Left lobe of liver (tissue), 2 donors: ENCODE measurements at places on chromosomes 7 and 10. TPM values are rescaled to one million over a fixed set of nuclear protein-coding genes. Genes with fewer than 3 reads are reported as not detected.
A peak's percentile ranks its signal among the peaks of the same experiment; 100 is the strongest.

DNA sequence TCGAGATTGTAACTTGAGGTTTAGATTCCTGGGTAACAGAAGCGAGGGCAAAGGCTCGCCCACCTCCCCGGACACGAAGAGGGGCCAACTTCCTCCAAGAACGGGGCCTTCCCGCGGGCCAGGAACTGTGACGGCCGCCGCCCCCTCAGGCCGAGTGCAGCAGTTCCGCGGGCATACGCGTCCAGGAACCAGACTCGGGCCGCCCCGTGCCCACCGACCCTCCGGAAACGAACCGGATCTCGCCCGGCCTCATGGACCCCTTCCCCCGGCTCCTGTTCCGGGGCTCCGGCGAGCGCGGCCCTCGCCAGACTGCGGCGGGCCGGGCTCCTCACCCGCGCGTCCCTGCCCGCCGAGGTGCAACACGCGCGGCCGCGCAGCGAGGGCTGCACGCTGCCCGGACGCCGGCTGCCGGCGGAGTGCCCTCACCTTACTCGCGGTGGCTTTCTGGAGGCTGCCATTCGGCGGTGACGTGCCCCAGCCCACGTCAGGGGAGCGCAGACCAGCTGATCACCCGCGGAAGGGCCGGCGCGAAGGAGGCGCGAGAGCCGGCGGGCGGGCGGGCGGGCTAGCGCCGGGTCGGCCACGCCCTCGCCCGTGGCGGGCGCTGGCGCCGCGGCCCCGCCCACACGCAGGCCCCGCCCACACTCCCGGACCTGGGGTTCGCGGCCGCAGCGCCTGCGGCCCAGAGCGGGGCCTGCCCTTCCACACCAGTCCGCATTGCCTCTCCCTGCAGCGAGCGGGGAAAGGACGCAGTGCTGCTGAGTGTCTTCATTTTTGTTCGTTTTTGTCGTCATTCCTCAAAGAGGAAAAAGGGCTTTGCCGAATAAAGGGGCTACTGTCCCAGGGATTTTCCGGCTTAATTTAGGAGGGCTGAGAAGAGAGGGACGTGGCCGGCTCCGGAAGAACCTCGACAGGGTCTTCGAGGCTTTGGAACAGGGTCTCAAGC, at the start of gene XPNPEP1:
XPNPEP1 (minus strand) TSS at position 536 of the 946 bp plus-strand sequence; CDS start at position 458, 78 bp downstream.
- peak; percentile 91 for DNase-seq

GRCh38 chr7:134040988-134041387, 86.2 kb upstream of the LRGUK start:
- no peak for DNase-seq

- DNase-seq = no peak
Observed at GRCh38 chr10:13922586-13922985, 335.8 kb downstream of the PRPF18 start.

DNA sequence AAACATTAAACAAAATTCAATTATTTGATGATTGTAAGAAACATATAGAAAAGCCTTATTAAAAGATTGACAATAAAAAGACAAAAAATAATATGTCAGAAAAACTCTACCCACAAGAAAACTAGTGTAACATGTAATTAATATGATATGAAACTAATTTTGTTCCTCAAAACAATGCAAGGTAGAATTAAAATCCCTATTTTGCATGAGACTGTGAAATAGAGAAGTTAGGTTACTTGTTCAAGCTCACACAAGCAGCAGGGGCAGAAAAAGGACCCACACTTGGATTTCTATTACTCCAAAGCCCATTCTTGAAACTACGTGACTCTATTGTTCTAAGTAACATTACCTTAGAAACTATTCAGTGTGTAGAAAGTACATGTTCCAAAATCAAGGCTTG, 96.4 kb downstream of the KCNMA1 start:
- DNase-seq = no peak

DNA sequence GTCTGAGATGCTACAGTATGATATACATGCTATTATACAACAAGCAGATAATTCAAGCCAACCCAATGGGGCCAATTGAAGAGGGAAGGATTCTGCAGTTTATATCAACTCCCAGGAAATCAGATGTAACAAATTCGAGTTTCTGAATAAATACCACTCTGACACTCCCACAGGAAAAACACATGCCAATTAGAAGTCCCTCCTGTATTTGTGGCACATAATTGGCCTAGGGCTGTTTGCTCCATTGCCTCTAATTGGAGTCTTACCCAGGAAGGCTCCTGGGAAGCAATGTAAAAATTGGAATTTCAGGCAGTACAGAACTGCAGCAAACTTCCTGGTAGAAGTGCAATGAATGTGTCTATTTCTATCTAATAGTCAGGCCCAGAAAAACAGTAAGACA, 4.7 kb downstream of the PPA1 start:
- DNase-seq = no peak

DNA sequence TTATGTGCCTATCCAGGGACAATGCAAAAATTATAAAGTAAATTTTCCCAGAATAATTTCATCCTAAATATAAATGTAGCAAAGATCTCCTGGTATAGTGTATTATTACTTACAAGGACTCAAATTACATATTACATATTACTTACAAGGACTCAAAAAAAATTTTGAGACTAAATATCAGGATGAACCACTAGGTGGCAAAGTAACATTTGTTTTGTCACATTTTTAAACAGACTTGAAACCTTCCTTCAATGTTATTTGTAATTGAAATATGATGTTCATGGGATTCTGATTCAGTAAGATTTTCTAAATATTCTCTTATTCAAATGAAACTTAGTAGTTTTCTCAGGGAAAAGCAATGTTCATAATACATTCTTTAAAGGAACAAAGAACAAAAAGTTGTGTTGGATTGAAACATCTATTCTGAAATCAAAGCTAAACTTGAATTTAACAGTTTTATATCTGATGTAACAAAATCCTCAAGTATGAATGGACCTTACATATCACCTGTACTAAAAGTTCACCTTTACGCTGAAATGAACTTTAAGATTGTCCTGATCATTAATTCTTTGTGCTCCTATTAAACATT, 74.3 kb upstream of the GNAI1 start:
- no peak for DNase-seq

GRCh38 chr10:3668966-3669330, 116.1 kb downstream of the KLF6 start:
- no peak for DNase-seq

- no peak for DNase-seq
Observed at GRCh38 chr10:69801434-69802315, at the start of gene COL13A1. Gene COL13A1, plus strand, starts transcription at chr10:69801906. Its CDS starts 518 bp downstream, at chr10:69802424.

DNA sequence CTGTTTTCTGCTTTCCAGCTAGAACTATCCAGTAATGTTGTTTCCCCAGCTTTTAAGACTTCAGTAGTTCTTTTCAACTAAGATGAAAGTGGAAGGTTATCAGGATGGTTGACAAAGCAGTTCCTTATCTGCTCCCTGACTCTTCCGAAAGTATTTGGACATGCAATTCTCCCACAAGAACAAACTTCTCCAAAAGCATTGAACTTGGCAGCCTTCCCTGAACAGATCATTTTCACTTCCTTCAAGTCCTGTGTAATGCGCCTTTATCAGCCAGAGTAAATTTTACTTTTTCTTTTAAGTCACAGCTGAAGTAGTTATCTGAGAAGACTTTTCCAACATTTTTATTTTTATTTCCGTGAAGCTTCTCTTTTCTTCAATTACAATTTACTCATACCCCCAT, 39.7 kb downstream of the CDC14C start:
- DNase-seq = no peak

- no peak for DNase-seq
Observed at GRCh38 chr10:125273023-125273422, 112.7 kb upstream of the CTBP2 start.

GRCh38 chr10:132508581-132509443, 28.8 kb upstream of the INPP5A start:
- peak; percentile 48 for DNase-seq

DNA sequence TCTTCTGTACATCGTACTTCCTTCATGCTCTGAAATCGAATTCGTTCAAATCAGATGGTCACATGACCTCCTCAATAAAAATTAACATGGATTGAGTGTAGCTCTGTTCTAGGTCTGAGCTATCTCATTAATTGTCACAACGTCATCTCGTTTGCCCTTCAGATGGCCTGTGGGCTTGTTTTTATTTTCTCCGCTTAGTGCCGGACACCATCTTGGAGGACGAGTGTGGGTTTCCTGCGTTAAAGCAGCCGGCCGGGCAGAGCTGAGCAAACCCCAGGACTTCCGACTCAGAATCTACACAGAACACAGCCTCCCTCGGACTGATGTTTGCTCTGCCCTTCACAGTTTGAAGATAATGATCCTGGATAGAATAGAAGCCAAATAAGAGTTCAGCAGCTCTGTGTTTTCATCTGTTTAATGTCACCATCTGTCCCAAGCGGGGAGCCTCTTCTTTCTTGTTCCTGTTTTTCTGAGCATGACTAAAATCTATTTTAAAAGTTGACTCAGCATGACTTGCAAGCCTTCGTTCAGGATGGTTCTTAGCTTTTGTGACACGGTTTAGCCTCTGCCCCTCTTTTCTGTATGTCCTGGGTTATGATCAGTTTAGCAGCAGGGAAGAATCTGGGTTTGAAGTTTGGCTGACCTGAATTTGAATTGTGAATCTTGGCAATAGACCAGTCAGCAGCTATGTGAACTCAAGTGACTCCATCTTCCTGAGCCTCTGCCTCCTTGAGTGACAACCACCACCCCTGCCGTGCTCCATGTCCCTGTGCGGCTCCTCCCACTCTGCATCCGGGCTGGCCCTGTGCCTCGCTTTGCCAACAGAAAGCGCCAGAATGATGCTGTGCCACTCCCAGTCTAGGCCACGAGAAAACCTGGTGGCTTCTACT, 30.6 kb upstream of the GALNTL5 start:
- DNase-seq = peak; percentile 91

- DNase-seq = no peak
Observed at GRCh38 chr10:25766687-25767221, 167.3 kb upstream of the MYO3A start.

Gene LOXL4
- total RNA-seq = 0.55 TPM

Gene MRC1
- 30.9 TPM for total RNA-seq

Gene LRRC17
- 0.83 TPM for total RNA-seq

Gene COL28A1
- total RNA-seq = 0.58 TPM

Gene TLL2
- not detected for total RNA-seq
